ENCODE measurements at places on chromosomes 13 and 19.

GRCh38 chr13:80134346-80134745 is 206.6 kb downstream of the SPRY2 start:
- DNase-seq, result peak; percentile 37

DNA sequence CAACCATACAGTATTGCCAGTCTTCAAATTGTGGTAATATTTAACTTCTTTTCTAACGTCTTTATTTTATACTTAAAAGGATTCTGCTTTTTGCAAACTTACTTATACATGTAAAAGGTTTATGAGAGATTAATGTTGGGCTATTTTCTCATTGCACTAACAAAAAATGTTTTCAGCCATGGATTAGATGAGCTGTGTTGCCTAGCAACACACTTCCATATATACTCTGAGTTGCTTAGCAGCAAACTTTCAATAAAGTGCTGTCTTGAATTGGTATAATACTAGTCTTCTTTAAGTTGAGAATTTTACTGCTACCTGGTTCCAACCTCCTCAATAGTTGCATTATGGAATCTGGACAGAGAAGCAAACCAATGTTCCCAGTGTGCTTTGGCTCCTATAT is 777.4 kb upstream of the PCDH9 start:
- no peak for DNase-seq

- DNase-seq, result no peak
Measured at GRCh38 chr13:43387880-43388279, 364.5 kb downstream of the DNAJC15 start.

- no peak for DNase-seq
Measured at GRCh38 chr19:41802770-41803169, 6.4 kb downstream of the CEACAM3 start.

- no peak for DNase-seq
Measured at GRCh38 chr19:47729799-47730520, 15.4 kb upstream of the NOP53 start.

GRCh38 chr13:73829416-73829815 is 304.8 kb downstream of the KLF12 start:
- DNase-seq, result no peak

GRCh38 chr19:37698216-37698615 is 21.3 kb downstream of the ZNF607 start:
- DNase-seq, result no peak

DNA sequence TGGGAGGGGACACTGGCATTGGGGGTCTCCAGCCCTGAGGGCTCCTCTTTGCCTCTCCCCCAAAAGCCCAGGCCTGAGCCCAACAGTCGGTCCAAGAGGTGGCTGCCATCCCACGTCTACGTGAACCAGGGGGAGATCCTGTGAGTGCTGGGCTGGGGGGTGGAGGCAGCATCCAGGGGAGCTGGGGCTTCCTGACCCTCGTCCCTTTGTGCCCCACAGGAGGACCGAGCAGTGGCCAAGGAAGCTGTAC is 6.8 kb downstream of the PTOV1 start:
- no peak for DNase-seq

- no peak for DNase-seq
Measured at GRCh38 chr13:63161219-63161618, 1745.6 kb upstream of the PCDH20 start.

DNA sequence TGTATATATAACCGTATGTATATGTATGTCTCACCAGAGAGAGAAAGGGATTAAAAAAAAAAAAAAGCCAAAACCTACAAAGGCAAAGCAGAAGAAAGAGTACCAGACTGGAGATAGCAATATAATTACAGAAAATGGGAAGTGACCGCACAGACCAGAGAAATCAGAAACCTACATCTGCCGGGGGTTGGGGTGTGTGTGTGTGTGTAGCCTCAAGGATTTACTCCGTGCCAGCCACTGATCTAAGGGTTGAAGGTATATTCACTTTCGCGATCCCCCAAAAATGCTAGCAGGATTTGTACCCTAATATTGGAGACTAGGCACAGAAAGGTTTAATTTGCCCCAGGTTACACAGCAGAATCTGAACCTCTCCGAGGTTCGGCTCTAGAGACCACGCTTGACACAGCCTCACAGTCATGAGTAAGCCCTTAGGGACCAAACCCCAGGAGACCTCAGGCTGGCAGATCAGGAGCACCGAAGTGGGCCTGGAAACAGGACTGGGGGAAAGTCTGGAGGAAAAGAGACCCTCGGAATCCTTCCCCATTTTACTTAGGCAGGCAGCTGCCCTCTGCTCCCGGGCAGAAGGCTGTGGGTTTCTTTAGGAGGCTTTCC is 14.8 kb downstream of the ARL11 start:
- no peak for DNase-seq

GRCh38 chr13:93926425-93926824 is 553.1 kb downstream of the DCT start:
- no peak for DNase-seq

DNA sequence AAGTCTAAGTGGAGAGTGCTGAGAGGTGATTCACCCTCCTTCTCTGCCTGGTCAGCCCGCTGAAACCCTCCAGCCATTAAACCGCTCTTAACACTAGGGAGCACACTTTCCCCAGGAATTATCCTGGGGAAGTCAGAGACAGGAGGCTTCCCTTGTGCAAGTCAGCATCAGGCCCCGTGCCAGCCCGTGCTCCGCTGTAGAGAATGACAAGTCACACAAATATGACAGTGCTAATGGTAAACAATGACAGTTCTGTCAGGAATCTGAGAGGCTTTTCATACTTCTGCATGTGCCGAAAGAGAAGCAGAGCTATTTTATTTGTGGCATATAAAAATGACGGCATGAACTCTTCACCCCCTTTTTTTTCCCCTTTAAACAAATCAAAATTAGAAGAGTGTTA is 816.9 kb upstream of the SLC10A2 start:
- DNase-seq, result peak; percentile 87

DNA sequence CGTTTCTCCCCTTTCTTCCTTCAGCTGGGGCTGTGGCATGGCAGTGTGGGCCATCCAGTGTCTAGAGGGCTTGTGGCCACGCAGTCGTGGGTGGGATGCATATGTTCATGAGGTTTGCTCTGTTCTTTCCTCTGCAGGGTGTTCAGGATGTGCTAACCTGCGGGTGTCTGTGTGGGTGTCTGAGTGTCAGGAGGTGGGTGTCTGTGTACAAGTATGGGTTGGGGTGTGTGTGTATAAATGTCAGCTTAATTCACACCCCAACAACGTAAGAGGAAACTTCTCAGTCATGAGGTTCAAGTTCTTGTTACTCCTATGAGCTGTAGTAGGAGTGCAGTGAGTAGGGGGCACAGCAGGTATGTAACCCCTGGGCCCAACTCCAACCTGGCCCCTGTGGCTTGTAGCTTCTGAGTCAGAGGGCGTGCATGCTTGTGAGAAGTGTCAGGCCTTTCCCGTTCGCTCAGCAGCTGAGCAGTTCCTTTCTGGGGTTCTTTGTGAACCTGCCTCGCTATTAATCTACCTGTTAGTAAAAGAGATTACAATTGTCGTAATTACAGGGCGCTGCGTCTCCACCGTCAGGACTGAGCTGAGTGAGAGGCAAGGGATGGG is 49.1 kb downstream of the NFIX start:
- DNase-seq, result no peak

All from midbrain (tissue), 1 donor.